Activated CD4-positive, alpha-beta T cell treated with anti-CD3 and anti-CD28 coated beads for 48 hours (primary cell): ENCODE measurements at places on chromosomes 7 and 10.
A peak's percentile ranks its signal among the peaks of the same experiment; 100 is the strongest.

GRCh38 chr10:61542596-61542995 is 89.4 kb upstream of the TMEM26 start:
- no peak for DNase-seq

DNA sequence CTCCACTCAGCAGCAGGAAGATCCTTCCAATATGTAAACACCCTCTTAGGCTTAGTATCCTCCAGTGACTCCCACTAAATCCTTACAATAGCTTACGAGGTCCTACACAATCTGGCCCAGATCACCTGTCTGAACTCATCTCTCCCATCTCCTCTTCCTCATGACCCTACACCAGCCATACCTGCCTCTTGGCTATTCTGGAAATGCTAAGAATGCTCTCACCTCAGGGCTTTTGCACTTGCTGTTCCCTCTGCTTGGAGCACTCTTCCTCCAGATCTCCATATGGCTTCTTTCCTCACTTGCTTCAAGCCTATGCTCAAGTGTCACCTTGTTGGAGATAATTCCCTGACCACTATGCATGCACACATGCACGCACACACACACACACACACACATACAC is 50.8 kb upstream of the FRMD4A start:
- DNase-seq = no peak

DNA sequence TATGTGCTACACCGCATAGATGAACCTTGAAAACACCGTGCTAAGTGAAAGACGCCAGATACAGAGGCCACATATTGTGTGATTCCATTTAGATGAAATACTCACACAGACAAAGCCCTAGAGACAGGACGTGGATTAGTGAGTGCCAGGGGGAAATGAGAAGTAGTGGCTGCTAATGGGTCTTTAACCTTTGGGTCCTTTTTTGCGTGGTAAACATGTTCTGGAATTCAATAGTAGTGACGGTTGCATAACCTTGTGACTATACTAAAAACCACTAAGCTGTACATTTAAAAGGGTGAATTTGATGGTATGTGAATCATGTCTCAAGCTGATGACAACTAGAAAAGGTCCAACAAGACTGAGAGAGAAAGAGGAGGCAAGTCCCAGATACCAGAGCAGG is 15.6 kb downstream of the SMKR1 start:
- DNase-seq = no peak

DNA sequence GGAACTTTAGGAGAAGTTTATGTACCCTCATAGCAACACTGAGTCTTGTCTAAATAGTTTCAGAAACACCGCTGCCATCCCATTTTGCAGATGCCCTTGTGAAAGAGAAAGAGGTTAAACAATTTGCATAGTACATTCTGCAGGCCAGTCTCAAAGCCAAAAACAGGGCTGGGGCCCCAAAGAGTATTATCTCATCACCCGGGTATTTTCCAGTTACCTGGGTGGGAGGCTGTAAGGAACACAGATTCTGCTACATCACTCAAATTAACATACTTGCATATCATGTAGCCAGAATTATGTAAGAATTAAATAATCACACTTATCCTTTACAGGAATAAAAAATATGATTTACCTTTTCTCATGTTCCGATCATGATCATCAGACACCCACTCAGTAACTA is 3.1 kb upstream of the FAM171A1 start:
- DNase-seq = no peak

GRCh38 chr7:18235819-18236218 is 208.2 kb upstream of the PRPS1L1 start:
- no peak for DNase-seq

- no peak for DNase-seq
Observed at GRCh38 chr7:20226860-20227259, 9.7 kb upstream of the MACC1 start.

DNA sequence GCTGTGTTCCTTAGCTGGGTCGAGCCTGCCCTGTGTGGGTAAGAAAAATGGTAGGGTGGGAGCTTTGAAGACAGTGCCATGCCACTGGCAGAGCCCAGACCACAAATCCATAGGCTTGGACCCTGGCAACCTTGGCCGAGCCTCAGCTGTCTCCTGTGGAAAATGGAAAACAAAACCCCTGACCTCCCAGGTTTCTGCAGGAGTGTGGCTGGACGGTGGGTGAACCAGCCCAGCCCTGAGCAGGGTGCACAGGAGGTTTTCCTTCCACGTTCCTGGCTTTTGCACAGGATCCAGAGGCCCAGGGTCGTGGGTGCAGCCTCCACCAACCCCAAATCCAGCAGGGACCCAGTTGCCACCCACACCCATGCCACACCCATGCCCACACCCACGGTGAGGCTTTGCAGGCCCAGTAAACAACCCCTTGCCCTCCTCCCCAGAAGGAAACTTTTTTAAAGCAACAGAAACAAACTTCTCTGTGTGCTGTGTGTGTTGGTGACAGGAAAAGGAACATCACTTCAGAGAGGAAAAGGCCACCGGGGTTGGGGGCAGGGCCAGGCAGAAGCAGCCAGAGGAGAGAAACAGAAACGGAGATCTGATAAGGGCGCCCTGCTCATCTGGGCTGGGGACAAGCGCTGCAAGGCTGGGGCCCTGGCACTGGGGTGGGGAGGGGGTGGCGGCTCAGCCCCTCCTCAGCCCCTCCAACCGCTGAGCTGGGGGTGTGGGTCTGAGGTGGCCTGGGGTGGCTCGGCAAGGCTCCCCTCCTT is 20.7 kb upstream of the ZMIZ1 start:
- peak; percentile 69 for DNase-seq

DNA sequence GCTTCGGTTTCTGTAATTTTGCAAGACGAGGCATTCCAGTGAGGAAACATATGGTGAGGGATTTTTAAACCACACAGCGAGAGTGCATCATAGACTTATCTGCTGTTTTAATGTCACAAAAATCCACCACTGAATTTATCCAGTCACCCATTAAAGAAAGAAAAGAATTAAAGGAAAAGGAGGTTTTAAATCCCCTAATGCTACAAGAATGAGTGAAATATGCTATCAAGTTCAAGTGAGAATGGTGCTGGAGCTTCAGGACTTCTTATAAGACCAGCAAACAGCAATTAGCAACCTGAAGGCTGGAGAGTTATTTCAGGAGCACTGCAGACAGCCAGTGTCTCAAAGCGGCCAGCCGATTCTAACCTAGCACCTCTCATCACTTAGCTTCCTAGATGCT is 439.1 kb upstream of the MGMT start:
- no peak for DNase-seq

DNA sequence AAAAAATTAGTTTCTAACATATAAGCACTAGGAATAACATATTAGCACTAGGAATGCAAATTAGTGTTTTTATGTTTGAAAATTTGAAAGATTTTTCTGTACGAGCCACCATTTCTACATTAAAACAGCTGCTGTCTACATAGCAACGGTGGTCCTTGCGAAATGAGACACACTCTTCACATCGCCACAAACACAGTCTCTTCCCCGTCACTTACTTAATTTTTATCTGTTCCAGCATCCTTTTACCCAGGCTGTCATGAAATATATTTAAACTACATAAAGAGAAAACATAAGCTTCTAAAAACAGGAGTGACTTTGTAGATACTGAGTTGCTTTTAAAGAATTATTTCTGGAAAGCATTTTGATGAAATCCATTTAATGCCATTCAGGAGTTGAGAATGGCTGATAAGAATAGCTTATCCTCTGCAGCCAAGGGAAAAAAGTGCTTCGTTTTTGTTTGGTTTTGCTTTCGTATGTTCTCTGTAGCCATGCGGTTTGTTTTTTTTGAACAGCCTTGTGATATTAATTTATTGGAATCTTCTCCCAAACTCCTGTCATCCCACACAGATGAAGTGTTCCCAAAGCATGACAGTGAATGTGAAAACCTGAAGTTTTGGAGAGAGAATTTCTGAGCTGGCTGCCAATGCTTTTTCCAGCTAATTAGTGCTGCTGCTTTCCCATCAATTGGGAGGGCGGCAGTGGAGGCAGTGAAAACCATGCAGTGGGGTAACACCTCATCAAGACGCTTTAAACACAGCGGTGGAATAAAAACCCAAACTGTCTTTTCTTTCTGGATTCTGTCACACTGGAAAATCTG is 603.7 kb upstream of the ADARB2 start:
- DNase-seq = no peak

GRCh38 chr7:45601816-45602540 is 27.8 kb downstream of the ADCY1 start:
- no peak for DNase-seq
